ENCODE measurements at places on chromosomes 11 and 22. TPM values are rescaled to one million over a fixed set of nuclear protein-coding genes. Genes with fewer than 3 reads are reported as not detected.

- no peak for DNase-seq
These were observed 13.2 kb upstream of the TSKU start for GRCh38 chr11:76769645-76770586.

DNA sequence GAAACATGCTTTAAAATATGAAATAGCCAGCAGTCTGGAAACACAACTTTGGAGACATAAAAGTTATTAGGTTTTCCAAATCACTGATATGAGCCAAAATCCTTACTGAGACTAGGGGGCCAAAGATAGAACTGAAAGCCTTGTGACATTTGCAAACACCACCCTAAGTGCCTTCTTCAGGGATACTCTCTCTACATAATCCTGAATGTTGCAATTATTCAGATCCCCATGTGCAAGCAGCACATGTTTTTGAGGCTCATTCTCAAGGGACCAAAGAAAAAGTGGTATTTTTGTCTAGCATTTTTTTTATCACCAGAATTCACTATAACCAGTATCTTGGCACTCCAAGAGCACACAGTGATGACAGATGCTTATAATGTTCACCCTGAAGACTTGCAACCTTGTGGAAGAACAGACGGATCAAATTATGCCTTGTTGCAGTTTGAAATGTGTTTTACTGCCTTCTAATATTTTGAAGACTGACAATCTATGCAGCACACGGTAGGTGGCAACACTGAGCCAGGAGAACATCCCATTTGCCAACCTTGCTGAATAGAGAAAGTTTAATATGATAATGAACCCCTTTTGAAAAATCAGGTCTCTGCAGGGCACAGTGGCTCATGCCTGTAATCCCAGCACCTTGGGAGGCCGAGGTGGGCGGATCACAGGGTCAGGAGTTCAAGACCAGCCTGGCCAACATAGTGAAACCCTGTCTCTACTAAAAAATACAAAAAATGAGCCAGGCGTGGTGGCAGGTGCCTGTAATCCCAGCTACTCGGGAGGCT lies 78.5 kb downstream of the PLEKHA7 start:
- no peak for DNase-seq

DNA sequence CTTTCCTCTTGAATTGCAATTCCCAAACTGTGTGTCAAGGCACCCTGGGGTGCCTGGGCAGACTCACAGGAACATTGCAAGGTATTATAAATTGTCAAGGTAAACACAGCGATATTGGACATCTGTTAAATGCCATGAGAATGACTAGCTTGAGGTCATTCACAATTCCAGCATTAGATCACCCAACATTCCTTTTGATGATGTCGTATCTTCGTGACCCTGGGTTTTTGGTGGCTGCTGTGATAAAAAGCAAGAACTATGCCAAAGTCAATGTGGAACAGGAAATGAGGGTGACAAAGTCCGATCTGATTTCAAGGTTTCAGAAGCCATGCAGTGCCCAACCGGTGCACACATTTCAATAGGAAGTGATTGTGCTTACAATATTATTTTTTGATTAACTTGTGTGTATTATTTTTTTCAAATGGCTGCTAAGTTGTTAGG lies 458.4 kb downstream of the MIAT start:
- no peak for DNase-seq

GRCh38 chr11:76523147-76523546 lies 78.3 kb downstream of the EMSY start:
- no peak for DNase-seq

GRCh38 chr22:31233001-31233400 lies 20.9 kb downstream of the LIMK2 start:
- no peak for DNase-seq

The TCN2 gene
- 0.94 TPM for total RNA-seq

The SHANK3 gene
- total RNA-seq: not detected

Measured in activated naive CD8-positive, alpha-beta T cell treated with anti-CD3 and anti-CD28 coated beads, Interleukin-2, amount 10 ng/mL, durations not matched to agents 7 days and 5 days (primary cell).